ENCODE measurements at places on chromosomes 13 and 19.

- DNase-seq, result no peak
These were observed 27.0 kb upstream of the MIER2 start for GRCh38 chr19:371501-372168.

DNA sequence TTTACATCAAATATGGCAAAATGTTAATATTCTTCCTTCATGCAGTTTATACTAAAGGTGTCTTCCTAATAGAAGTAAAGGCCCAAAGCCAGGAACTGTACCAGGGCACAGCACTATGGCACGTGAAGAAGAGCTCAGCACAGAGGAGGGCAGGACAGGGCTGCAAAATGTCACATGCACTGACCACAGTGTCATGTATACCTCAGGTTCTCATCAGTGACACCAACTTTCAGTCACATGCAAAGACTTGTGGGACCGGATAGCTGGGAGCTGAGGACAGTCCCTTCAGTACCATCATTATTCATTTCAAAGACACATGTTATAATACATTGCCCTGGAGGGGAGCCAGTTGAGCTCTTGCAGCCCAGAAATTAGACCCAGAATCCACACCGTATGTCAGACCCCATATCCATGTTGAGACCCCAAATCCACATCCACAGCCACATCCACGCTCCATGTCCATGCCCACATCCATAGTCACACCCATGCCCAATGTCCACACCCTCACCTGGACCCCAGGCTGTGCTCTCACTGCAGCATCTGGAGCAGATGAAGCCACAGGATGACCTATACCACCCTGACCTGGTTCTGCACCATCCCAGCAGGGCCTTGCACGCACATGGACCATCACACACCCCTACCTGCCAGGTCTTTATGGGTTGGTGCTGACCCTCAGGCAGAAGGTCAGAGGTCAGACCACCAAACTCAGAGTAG is 111.8 kb downstream of the TUBA3C start:
- DNase-seq, result no peak

DNA sequence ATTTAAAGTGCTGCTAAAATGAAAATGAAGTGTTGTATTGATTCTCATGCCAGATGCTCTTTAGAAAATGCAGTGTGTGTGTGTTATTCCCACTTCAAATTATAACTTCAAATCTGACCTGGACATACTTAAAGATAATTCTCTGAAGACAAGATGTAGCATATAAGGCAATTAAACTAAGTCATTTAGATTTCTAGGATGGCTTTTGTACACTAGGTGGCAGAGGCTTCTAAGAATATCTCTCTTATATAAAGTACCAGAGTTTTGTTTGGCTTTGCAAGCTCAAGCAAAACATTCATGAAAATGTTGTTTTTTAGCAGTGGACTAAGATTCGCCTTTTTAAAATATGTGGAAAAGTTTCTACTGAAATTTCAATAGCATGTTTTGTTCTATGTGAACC is 407.2 kb downstream of the GPC5 start:
- peak; percentile 21 for DNase-seq

DNA sequence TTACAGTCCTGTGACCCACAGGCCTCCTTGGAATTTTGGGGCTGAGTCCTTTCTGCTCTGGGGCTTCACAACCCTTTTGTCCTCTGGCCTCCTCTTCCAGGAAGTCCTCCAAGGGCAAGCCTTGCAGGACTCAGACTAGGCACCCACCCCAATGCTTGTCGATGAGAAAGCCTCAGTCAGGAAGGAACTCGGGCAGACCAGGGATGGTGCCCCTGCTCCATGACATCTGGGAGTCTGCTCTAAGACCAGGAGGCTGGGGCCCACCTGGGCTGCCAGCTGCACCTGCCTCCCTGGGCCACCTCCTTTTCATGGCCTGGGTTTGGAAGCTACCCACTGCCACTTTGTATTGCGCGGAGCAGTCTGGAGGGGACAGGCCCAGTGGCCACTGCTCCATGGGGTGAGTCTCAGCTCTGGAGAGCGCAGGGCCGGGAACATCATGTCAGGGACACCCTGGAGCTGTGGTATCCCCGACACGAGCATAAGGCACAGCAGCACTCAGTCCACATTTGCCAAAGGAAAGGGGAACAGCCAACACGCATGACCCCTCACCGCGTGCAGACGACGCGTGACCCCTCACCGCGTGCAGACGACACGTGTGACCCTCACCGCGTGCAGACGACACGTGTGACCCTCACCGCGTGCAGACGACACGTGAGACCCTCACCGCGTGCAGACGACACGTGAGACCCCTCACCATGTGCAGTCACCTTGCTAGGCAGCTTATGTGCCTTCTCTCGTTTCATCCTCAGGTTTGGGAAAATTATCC is 10.8 kb downstream of the C2CD4C start:
- DNase-seq, result no peak

Data from T47D (cell line).